Left forelimb (tissue), 1 donor: ENCODE measurements at places on chromosomes 7 and 10.

- no peak for DNase-seq
These were observed 413 bp downstream of the BUD31 start for GRCh38 chr7:99409192-99409572.

DNA sequence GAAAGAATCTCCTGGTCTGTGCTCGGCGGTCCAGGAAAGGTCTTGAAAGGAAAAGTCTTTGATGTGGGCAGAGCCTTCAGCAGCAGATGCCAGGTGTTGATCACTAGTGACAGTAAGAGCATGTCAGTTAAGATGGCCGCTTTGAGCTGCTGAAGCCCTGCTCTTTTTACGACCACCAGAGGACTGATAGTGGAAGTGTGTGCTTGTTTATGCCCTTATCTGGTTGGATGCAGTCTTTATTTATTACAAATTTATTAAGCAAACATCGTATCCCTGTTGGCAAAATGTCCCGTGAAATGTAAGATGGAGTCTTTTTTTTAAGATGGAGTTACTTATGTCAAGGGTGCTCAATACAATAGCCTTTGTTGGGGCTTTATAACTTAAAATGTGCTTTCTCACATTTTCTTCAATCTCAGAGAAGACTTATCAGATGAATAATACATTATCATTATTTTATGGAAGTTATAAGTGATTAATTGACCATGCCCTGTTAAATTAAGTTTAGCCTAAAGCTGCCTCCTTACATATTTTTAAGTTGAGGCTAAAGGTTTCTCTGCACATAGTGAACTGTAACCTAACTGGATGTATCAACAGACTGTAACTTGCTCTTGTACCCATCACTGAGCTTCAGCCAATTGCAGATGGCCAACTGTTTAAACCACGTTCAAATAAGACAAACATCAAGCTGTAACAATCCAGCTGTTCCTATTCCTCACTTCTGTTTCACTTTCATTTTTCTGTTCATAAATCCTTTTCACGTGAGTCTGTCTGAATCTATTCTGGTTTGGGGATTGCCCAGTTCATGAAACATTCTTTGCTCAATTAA is 97.4 kb upstream of the PIK3CG start:
- DNase-seq: no peak

- DNase-seq: no peak
These were observed 72.9 kb downstream of the ITIH5 start for GRCh38 chr10:7593905-7594304.

DNA sequence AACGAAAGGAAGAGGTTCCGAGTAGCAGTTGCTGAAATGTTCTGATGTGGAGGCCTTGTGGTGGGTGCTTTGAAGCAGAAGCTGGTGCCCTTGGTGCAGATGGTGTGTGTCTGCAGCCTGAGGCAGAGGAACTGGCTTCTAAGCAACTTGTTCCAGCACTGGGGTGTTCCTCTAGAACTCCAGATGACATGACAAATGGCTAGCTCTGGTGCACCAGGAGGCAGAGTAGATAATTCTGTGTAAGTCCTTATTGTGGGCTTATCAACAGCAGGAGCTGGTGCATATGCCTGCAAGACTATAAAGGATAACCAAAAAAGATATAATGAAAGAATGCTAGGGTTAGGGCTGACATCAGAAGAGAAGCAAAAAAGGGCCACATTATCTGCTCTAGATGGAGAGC is 76.5 kb downstream of the ARL5B start:
- no peak for DNase-seq

- DNase-seq: no peak
These were observed 95.7 kb upstream of the SVIL start for GRCh38 chr10:29730458-29730857.

GRCh38 chr10:127210936-127211466 is 14.6 kb upstream of the INSYN2A start:
- no peak for DNase-seq

GRCh38 chr10:14378387-14378960 is 47.8 kb upstream of the FRMD4A start:
- no peak for DNase-seq

DNA sequence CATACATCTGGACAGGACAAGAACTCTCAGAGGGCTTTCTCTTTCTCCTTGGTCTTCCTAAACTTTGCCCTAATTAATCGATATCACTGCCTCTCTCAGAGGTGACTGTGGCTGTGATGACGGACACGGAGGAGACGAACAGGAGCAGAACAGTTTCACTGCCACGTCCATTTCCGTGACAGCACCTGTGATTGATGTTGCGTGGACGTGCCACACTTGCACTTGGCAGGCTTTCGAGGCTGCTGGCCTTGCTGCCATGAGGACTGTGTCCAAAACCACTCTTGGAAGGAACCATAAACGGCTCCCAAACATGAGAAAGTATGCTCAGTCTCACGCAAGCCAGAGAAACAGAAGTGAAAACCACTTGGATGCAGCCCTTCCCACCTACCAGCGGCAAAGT is 308.1 kb downstream of the DNAJB6 start:
- DNase-seq: no peak
